ENCODE measurements at places on chromosomes 5 and 9.

GRCh38 chr9:108441726-108442125 lies 414.1 kb downstream of the ACTL7B start:
- no peak for DNase-seq

- no peak for DNase-seq
These were observed 9.8 kb downstream of the SUB1 start for GRCh38 chr5:32595118-32595517.

GRCh38 chr5:151924564-151925301 lies at the start of gene GLRA1:
Gene GLRA1 (minus strand): TSS chr5:151924851. CDS start chr5:151924549, 302 bp downstream.
- DNase-seq: peak; percentile 1

GRCh38 chr9:73199886-73200285 lies 48.2 kb downstream of the ANXA1 start:
- DNase-seq: no peak

DNA sequence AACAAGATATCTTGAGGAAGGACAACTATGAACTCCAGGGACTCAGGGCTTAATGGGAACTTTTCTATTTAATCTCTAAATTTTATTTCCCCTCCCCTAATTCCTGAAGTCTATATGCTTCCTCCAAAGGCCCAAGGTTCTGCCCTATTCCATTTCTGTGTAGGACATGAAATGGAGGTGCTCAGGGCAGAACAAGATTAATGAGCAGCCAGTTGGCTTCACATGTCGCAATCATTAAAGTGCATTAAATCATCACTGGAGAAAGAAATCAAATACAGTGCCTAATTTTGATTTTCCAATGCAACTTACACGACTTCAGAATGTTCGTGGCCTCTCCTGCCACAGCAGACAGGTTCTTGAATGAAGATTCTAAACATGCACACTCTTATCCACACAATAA lies 862.1 kb downstream of the PTPRD start:
- DNase-seq: no peak

DNA sequence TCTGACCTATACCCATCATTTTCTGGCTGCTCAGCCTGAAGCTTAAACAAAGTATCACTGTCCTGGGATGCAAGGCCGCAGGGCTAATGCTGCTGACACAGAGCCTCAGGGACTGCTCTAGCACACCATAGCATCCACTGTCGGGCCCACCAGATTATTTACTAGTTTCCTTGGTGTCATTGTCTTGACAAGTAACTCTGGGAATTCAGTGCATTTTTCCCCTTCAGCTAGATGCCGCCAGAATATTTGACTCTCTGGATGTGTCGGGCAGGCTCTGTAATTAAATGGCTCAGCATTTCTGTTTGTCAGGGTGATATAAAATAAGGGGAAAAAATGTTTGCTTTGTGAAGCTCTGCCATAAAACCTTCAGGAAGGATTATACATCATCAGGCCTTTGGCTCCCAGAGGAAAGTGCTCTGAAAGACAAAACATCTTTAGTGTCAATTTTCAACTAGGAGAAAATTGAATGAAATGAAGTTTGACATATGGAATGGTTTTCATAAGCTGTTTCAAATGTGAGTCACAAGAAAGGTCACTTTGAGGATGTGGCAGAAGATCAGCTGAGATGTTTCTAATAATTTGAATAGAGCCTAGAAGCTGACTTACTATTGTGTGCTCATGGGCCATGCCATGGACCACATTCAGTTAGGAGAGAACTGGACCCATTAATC lies 350.1 kb downstream of the TMEM232 start:
- DNase-seq: no peak

- no peak for DNase-seq
These were observed 39.6 kb downstream of the KCNT1 start for GRCh38 chr9:135741276-135742219.

GRCh38 chr5:89253666-89254352 lies 370.8 kb upstream of the MEF2C start:
- no peak for DNase-seq

DNA sequence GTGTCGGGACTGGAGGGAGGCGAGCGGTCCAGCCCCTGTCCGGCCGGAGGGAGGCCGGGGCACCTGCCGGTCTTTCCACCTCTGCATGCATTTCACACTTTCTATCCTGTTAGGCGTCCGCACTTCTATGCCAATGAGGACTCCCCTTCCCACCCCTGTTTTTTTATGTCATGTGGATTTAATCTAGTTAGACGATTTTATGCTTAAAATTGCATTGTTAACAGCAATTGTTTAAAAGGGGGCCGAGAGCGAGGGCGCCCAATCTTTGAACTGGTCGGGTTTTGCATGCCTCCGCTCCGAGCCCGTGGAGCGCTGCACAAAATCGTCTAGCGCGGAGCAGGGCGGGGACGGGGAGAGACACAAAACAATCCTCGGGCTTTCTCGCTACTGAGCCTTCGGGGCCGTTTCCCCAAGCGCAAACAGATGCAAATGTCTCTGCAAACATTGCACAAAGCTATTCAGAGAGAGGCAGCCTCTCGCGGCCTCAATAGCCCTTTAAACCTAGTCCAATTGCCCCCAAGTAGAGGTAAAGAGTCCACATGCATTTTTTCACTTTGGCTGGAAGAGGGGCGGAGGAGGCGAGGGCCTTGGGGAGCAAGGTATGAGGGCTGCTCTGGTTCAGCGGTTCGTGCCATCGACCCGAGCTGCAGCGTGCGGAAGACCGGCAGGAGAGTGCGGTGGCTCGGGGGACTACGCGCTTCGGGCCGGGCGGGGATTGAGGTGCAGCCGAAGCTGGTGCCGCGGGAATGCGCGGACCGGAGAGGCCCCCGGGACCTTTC lies 37.5 kb upstream of the TIFAB start:
- no peak for DNase-seq

DNA sequence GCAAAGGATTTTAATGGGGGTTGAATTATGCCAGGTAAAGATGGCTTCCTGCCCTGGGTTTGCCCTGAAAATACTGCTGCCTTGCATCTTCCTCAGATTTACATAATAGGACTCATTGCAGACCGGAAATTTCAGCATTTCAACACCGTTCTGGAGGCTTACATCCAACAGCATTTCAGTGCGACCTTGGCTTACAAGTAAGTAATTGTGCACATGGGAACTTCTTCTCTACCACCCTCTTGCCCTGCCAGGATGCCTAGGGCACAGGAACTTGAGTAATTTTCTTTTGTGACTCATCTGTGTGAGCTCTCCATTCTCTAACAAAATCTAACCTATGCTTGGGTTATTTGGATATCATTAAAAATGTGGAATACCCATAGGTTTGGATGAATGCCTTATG lies 80.2 kb downstream of the DOCK2 start:
- DNase-seq: no peak

- no peak for DNase-seq
These were observed 38.8 kb downstream of the LPCAT1 start for GRCh38 chr5:1484730-1485578.

DNA sequence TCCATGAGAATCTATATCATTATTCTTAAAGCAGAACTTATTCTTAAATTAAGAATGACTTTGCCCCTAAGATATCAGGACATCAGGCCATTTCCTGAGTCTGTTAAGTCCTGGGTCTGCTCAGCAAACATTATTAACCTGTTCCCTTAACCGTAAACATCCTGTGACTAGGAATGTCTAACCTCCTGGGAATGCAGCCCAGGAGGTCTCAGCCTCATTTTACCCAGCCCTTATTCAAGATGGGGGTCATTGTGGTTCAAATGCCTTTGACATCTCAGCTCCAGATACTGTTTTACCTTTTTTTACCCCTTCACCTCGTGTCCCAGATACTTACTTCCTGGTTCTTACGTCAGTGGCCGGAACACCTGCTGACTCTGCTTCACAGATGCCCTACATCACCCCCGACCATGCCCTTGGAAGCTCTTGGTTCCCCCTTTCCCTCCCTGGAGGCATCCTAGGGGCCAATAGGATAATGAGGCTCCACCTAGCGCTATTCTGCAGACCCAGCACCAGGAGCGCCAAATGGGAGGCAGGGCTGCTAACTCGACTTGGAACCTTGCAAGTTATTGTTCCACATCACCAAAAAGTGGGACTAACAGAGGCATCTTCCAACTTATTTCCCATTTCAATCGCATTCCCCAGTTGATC lies 182.5 kb downstream of the MED10 start:
- no peak for DNase-seq

DNA sequence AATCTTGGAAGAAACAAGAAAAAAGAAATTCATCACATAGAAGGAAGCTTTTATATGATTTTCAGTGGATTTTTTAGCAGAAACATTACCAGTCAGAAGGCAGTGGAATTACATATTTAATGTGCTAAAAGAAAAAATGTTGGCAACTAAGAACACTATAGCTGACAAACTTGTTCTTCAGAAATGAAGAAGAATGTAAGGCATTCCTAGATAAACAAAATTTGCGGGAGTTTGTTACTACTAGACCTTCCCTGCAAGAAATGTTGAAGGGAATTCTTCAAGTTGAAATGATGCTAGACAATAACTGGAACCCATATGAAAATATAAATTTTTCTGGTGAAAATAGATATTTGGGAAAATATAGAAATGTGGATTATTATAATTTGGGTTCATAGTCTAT lies 718.3 kb upstream of the GRAMD2B start:
- no peak for DNase-seq

- DNase-seq: no peak
These were observed 49.1 kb downstream of the HOMER1 start for GRCh38 chr5:79464695-79465332.

DNA sequence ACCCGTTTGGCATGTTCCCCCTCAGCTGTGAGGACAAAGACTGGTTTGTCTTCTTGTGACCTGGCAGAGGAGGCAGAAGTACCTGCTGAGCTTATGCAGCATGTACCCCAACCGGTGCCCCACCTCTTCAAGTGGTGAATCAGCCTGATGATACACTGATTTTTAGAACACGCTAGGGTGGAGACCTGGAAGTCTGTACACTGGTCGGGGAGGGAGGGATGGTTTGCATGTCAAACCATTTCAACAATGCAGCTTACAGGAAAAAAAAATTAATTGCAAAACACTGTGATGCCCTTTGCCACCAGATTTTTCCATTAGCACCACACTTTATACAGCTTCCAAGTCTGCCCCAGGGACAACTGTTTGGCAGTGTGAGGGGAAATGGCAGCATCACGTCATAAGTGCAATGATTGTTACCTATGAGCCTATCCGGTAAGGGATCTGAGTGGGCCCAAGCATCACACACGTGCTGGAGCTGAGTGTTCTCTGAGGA lies 155.1 kb upstream of the DMRT1 start:
- DNase-seq: no peak

GRCh38 chr9:113301548-113301947 lies 1.6 kb downstream of the RNF183 start:
- DNase-seq: no peak

- DNase-seq: no peak
These were observed 2.6 kb upstream of the PBX3 start for GRCh38 chr9:125744616-125745015.

DNA sequence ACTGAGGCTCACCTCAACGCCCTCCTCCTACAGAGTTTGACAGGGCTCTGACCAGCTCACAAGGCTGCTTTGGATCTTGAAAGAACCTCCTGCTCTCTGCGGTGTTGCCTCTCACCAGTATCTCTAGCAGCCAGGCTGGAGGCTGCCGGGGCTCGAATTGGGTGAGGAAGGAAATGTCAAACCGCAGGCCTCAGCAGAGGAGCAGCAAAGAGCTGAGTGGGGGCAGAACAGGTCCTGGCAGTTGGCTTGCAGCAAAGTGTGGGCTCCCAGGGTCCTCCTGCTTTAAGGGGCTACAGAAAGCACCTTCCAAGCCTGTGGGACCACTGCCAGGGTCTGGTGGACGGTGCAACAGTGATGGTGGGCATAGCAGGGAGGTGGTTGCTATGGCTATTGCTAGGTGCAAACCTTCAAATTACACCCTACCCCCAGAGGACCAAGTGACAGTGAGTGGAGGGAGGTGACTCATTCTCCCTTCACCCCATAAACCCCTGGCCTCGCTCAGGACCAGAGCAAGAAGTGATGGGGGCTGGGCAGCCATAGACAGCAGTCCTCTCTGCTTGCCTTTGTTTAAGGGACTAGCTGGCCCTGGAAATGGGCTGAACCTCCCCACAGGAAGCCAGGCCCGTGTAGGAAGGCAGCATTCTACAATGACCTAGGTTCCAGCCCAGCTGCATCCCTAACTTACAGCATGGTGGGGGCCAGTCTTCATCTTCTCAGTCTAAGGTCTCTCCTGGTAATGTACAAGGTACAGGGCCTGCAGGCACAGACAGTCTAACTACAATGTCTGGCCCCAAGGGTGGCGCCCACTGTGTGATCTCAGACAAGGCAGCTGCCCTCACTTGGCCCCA lies 18.7 kb downstream of the LCP2 start:
- peak; percentile 63 for DNase-seq

GRCh38 chr9:106296426-106296825 lies 566.5 kb upstream of the ZNF462 start:
- no peak for DNase-seq

- no peak for DNase-seq
These were observed 30.3 kb upstream of the MAST4 start for GRCh38 chr5:66565878-66566277.

- DNase-seq: no peak
These were observed 38.1 kb upstream of the SSBP2 start for GRCh38 chr5:81789033-81789432.

- no peak for DNase-seq
These were observed 52.0 kb downstream of the OLFM1 start for GRCh38 chr9:135139366-135139959.

DNA sequence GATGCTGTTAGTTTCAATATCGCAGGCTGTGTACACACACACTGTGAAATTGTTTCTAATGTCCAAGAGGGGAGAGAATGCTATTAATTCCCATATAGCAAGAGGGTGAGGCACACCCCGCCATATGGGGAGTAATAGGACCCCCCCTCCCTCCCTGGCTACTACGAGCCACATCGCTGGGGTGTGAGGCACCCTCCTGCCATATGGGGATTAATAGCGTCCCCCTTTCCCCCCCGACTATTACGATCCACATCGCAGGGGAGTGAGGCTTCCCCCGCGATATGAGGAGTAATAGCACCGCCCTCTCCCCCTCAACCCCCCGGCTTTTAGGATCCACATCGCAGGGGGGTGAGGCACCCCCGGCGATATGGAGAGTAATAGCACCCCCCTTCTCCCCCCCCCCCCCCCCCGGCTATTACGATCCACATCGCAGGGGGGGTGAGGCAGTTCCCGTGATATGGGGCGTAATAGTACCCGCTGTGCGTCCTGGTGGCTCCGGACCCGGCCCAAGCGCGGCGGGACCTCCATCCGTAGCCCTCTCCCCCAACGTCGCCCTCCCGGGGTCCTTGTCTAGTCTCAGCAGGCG lies 494 bp upstream of the STK32A start:
- DNase-seq: no peak
